ENCODE measurements at places on chromosomes 12 and 14.
A peak's percentile ranks its signal among the peaks of the same experiment; 100 is the strongest.

GRCh38 chr12:6263931-6264330 lies 46.6 kb upstream of the PLEKHG6 start:
- DNase-seq = no peak

DNA sequence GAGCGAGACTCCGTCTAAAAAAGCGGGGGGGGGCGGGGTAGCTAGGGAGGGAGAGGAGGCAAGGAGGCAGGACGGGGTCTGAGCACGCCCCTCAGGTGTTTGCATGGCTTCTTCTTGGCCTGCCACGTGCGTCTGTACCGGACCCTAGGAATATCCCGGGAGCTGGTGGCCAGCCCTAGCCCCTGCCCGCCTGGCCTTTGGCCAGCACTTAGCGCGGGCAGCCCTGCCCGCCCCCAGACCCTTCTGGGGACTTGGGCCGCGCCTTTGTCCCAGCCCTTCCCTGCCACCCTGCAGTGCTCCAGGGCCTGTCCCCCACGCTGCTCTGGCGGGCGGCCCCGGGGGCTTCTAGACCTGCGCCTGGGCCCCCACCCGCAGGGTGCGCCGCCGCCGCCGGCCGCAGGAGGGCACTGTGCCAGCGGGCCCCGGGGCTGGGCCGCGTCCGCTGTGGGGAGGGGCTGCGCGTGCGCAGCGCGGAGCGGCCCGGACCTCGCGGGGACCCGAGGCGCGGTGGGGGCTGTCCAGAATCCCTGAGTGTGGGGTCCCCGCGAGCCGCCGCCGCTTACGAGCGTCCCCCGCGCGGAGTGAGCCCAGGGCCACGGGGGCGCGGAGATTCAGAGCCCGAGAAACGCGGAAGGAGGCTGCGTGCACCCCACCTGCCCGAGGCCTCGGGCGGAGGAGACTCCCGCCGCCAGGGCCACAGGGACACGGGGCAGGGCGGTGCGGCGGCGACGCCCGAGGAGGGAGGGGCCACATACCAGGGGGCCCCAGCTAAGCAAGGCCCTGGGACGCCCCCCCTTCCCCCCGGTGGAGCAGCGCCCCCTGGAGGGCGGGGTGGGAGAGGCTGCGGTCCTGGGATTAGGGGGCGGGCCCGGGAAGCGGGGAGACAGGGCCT lies 21.0 kb downstream of the SLC25A29 start:
- DNase-seq = no peak

DNA sequence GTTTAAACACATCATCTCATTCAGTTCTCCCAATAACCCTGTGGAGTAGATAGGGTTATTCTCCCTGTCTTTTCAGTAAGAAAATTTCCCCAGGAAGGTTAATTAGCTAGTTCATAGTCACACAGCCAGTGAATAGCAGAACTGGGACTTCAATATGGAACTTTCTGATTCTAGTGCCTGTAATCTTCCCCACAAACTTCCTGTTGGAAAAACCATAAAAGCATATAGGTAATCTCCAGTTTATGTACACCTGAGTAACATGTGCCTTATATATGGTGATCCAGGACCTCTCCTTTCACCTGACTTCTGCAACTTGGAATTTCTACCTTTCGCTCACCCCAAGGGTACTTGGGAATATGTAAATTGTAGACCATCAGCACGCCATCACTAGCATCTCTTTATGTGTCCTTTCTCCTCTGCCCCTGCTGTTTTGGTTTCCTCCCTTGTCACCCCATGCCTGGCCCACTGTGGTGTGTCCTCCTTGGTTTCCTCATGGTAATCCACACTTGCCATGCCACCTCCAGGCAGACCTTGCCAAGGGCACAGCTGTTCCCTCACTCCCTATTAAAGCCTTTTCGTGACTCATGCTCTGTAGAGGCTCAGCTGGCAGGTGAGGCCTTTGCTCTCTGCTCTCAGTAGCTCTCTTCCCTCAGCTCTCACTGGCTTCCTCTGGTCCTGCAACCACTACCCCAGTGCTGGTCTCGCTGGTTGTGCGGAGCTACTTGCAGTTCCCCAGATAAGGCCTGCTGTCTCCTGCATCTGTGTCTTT lies 16.7 kb downstream of the TBC1D30 start:
- DNase-seq = no peak

DNA sequence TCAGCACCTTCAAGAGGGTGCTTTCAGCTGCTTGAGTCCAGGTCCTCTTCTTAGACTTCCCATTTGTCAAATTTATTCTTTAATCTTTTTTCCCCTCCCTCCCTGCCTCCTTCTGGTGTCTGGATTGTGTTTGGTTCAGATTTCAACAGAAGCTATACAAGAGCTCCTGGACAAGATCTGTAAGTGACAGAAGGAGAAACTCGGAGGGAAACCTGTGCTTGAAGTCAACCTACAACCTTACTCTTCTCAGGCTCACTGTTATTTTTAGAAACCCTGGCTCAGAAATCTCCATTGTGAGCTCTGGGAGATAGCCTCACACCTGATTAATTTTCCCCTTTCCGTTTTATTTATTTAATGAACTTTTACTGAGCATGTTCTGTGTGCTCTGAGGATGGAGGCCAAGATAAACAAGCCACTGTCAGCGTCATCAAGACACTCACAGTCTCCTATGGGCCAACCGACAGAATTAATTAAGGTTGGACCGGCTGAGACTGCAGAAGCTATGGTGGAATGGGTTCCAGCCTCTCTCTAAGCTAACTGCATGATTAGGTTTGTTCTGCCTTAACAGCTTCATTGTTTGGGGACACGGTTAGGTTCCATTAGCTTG lies 13.5 kb downstream of the PDE1B start:
- no peak for DNase-seq

- DNase-seq = no peak
These were observed 319 bp downstream of the GALNT6 start for GRCh38 chr12:51390891-51391282.

GRCh38 chr14:62030387-62030786 lies 268.2 kb downstream of the SNAPC1 start:
- DNase-seq = no peak

- DNase-seq = no peak
These were observed 988 bp upstream of the TMEM263 start for GRCh38 chr12:106954462-106955376.

GRCh38 chr12:65280306-65280705 lies 1.8 kb downstream of the MSRB3 start:
- DNase-seq = no peak

DNA sequence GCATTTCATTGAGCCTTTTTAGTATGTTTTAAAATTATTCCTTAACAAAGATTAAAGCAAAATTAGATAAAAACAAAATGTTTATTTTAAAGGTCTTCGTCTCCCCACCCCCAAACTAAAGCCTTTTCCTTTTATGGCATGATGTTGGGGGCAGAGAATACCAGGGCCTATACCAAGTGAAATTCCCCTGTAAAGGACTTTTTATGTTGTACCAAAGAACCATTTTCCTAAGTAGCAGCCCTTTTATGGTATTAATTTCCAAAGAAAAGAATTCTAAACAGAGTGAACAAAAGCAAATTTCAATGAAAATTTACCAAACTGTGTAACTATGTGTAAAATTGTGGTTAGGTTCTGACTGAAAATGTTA lies 71.9 kb upstream of the GNPNAT1 start:
- no peak for DNase-seq

DNA sequence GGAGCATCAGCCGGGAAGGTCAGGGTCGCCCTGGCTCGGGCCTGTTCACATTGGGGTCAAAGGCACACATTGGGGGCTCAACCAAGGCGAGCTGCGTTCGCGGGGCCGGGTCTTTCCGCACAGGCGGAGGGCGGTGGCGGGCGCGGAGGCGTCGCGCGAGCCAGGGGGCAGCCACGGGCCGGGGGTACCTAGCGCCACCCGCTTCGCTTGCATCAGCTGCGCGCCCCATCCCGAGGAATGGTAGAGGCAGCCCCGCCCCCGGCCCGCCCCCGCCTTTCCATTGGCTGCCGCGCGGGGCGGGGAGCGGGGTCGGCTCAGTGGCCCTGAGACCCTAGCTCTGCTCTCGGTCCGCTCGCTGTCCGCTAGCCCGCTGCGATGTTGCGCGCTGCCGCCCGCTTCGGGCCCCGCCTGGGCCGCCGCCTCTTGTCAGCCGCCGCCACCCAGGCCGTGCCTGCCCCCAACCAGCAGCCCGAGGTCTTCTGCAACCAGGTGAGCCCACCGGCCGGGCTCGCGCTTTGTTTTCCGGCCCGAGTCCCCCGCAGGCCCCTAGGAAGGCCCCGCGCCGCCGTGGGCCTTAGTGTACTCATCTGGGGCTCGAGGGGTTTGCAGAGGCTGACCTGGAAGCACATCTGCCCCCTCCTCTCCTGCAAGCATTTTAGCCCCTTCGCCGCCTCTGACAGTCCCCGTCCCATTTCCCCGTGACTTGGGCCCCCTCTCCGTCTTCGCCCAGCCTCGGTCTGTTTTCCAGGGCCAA lies at the start of gene ALDH2:
ALDH2 (plus strand) TSS at position 326 of the 754 bp plus-strand sequence; CDS start at position 376, 50 bp downstream.
- DNase-seq = no peak

GRCh38 chr14:104843442-104844305 lies 21.4 kb upstream of the CEP170B start:
- DNase-seq = no peak

GRCh38 chr12:111188436-111188835 lies 180.5 kb downstream of the PHETA1 start:
- DNase-seq = no peak

- no peak for DNase-seq
These were observed 15.9 kb downstream of the PACS2 start for GRCh38 chr14:105330491-105330895.

DNA sequence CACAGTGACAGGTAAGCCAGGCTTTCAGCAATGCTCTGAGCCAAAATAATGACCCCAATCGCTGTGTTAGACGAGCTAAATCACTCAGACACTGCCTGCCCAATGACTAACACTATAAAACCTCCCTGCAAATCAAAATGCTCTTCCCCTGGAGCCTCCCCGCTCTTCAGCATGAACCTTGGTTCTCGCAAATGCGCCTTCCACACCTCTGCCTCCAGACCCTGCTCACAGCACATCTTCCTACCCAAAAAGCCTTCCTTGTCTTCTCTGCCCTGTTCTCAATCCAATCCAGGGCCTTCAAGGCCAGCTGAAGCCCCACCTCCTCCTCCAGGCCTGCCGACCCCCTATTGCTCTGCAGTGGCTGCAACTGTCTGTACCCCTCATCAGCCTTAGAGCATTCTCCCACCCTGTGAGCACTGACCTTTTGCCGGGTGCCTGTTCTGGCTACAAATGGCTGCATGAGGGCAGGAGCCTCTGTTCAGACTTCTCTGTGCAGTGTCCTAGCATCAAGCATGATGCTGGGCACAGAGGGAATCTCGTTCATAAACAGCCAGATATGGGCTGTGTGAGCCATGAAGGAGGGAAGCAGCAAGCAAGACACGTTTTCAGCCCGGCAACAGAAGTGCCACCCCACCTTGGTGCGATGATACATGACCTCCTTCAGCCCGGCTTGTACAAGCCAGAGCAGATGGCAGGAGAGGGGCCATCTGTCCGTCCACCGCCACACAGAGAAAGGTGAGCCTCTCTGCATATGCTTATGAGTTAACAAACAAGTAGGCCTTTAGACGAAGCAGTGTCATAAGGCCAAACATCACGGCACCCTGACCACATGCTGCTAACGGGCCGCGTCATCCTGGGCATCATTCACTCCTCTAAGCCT lies 64.5 kb upstream of the DDX11 start:
- no peak for DNase-seq

DNA sequence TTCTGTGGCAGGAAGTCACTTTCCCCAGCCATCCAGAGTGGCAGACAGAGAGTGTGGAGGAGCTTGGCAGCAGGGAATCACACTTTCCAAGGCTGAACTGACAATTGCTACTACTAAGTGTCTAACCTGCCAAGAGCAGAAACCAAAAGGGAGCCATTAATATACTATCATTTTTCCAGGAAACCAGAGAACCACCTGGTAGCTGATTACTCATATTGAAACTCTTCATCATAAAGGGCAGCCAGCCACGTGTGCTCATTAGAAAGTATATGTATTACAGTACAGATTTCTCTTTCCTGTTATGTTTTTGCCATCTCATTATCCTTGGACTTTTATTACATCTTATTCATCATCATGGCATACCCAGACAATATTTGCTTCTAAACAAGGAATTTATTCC lies 374.9 kb downstream of the GXYLT1 start:
- no peak for DNase-seq

DNA sequence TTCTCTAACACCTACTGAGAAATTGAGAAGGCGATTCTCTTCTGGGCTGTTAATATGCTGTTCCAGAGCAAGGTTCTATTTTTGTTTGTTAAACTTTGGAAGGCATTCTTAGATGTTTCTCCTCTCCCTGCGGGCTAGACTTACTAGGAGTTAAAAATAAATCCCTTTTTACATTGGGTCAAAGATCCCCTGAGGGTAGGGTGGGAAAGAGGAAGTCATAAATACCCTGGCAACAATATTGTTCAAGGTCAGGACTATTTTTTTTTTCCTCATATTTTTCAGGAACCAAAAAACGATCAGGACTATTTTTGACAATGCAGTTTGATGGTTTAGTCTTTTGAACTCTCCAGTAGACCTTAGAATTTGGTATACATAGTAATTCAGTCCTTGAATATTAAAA lies 12.0 kb upstream of the SLC2A14 start:
- DNase-seq = no peak

DNA sequence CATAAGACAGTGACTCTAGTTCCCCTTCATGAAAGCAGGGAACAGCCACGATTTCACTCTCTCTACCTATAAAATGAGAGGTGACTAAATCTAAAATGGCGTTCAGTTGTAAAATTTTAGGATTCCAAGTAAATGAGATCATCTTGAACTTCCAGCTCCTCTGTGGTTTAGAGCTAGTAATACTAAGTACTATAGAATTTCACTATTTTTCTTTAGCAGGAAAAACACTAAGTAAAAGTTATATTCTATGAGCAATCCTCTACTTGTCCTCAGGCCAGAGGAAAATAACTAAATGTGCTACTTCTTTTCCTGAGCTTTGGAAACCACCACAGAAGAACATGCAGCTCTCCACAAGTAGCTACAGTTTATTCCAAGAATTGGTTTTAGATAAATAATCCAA lies 55.6 kb downstream of the NIN start:
- no peak for DNase-seq

- DNase-seq = peak; percentile 83
These were observed at the start of gene IFT81 for GRCh38 chr12:110124269-110124995. TSS of gene IFT81 (plus strand) at chr12:110124357. CDS start at chr12:110127381, 3,024 bp downstream.

GRCh38 chr12:99619389-99620158 lies 28.0 kb upstream of the GARIN6 start:
- DNase-seq = no peak

DNA sequence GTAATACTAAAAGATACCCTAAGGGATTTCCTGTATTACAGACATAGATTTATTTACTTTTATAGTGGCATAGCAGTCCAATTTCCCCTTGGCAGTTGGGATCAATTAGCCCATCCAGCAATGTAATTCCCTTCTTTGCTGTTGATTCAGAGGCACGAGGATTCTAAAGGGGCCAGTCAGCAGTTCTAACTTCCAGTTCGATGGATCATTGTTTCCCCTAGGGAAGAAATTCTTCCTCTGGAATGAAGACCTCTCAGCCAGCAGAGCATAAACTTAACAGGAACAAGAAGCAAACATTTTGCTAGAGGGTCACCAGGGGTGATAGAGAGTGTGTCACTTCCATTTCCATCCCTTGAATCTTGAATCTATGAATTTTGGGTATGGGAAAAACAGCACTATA lies 395.7 kb upstream of the NOVA1 start:
- DNase-seq = no peak

DNA sequence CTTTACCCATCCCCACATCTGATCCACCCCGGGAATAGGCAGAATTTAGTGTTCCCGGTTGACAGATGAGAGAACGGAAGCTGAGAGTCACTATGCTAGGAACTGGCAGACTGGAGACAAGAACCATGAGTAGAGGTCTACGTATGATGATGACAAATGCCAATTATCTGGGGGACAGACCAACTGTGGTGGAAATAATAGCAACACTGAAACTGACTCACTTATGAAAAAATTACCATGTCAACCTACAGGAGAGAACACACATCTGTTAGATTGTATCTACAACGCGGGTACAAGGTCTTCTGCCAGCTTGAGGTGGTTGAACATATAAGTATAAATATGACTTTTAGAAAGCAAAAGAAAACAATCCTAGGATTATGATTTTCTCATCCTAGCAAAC lies 15.4 kb upstream of the SELPLG start:
- no peak for DNase-seq
